NCI-H2081 treated with DMSO at 0.1 percent for 48 hours (cell line): ENCODE measurements at places on chromosomes 16 and 17.

- DNase-seq = no peak
Measured at GRCh38 chr17:60827943-60828342, 150.3 kb downstream of the BCAS3 start.

DNA sequence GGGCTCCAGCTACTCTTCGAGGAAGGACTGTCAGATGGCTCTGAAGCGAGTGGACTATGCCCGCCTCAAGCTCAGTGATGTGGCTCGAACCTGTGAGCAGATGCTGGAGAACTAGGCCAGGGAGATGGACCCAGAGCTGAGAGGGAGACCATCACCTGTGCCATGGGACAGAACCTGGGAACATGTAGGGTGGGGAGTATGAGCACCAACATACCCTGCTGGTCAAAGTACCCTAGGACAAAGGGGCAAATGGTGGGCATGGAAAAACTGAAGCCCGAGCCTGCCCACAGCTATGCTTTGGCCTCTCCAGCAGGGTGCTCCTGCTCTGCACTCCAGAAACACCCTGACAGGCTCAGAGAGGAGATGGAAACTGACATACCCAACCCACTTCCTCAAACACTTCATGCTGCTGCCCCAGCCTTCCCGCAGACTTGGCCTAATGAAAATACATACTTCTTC, 1.9 kb downstream of the MED11 start:
- no peak for DNase-seq

GRCh38 chr17:81270279-81270678, 24.8 kb downstream of the SLC38A10 start:
- no peak for DNase-seq

- no peak for DNase-seq
Measured at GRCh38 chr16:56945847-56946527, 14.0 kb downstream of the HERPUD1 start.

- no peak for DNase-seq
Measured at GRCh38 chr17:43381204-43381603, 17.6 kb upstream of the ARL4D start.
